ENCODE measurements at places on chromosomes 12 and 14.
A peak's percentile ranks its signal among the peaks of the same experiment; 100 is the strongest.

DNA sequence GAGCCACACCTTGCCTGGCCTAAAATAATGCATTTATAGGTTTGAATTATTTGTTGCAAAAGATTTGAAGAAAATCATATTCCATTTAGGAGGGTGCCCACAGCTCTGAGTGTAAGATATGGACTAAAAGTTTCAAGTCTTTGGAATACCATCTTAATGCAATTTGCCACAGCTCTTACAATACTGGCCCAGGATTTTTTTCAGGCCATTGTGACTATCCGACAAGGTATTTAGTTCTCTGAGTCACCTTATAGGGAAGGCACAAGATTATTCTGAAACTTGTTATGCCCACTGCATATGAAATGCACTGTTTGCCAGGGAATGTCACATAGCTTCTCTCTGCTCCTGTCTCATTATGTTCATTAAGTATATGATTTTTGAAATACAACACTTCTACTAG, 29.6 kb upstream of the SLC6A13 start:
- peaks cover 74% of the 10 kb centered on the region for H3K36me3 ChIP-seq
- no peak for DNase-seq
- H3K27me3 ChIP-seq = no peaks in the 10 kb centered on the region

GRCh38 chr12:52195065-52195730, 3.4 kb upstream of the KRT80 start:
- no peak overlapping the region for H3K27ac ChIP-seq
- peaks cover 7% of the 10 kb centered on the region for H3K4me1 ChIP-seq
- H3K27me3 ChIP-seq = peaks cover 6% of the 10 kb centered on the region
- H3K4me3 ChIP-seq = no peak overlapping the region
- DNase-seq = no peak

GRCh38 chr12:111022386-111022785, 102.0 kb upstream of the MYL2 start:
- H3K27ac ChIP-seq = no peak overlapping the region
- no peaks in the 10 kb centered on the region for H3K36me3 ChIP-seq
- no peaks in the 10 kb centered on the region for H3K4me1 ChIP-seq
- peaks cover 23% of the 10 kb centered on the region for H3K27me3 ChIP-seq
- no peak overlapping the region for H3K4me3 ChIP-seq

DNA sequence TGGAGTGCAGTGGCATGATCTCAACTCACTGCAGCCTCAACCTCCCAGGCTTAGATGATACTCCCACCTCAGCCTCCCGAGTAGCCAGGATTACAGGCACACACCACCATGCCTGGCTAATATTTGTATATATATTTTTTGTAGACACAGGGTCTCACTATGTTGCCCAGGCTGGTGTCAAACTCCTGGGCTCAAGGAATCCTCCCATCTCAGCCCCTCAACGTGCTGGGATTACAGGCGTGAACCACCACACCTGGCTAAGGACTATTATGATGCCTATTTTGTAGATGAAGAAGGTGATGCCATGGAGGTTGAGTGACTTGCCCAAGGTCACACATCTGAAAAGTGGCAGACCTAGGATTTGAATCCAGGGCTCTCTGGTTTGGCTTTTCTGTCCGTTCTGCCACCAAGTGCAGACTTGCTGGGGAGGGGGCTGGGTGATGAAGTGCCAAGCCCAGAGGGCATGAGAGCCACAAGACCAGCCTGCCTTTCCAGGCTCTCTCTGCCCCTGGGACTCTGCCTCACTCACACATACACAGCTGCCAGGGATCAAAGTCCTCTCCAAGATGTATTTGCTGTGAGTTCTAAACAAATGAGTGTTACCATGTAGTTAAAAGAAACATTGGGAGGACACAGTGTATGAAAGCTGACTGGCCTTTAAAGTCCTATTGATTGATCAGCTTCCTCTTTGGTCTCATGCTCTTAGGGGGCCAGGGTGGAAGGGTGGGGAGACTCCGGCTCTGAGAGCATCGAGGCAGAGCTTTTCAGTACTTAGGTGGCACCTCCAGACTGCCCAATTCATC, 21.3 kb upstream of the RBM19 start:
- no peak for DNase-seq
- H3K36me3 ChIP-seq = no peaks in the 10 kb centered on the region
- no peak overlapping the region for H3K27ac ChIP-seq
- H3K4me1 ChIP-seq = no peaks in the 10 kb centered on the region

DNA sequence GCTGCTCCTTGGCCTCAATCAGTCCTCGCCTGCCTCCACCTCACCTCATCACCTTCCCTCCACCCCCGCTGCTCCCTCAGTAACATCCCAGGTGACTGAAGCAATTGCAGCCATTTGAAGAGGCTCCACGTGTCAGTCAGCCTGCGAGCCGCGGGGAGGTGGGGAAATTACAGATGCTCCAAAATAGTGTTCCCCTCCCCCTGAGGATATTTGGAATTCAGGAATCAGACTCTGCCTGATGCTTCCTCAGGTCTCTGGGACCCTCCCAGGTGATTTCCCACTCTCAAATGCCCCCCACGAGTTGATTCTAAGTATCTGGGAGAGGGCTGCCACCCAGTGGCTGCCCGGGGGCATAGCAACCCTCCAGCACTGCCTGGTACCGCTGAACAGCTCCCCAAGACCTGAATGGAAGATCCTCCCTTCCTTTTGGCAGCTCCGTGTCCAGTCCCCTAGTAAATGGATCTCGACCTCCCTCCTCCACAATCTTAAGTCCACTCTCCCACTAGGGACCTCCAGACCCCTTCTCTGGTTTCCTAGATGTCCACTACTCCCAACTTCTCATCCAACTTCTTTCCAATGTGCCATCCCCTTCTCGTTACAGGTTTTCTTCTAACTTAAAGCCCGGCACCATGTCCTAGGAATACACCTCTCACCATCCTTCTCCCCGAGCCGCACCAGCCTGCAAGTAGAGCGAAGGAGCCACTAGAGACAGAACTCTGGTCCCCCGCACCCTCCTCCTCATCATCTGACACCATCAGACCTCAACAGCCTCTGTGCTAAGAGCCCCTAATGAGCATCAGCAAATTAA, 1.4 kb upstream of the ASIC1 start:
- H3K27me3 ChIP-seq = peaks cover 58% of the 10 kb centered on the region
- peak overlapping the region; percentile 25 for H3K4me3 ChIP-seq
- DNase-seq = peak; percentile 56
- H3K27ac ChIP-seq = no peak overlapping the region
- H3K4me1 ChIP-seq = peaks cover 28% of the 10 kb centered on the region

GRCh38 chr14:91390165-91390778, 27.3 kb downstream of the CCDC88C start:
- peak overlapping the region; percentile 52 for H3K27ac ChIP-seq
- DNase-seq = no peak
- H3K27me3 ChIP-seq = no peaks in the 10 kb centered on the region
- peaks cover 57% of the 10 kb centered on the region for H3K36me3 ChIP-seq

- DNase-seq = no peak
- H3K27ac ChIP-seq = no peak within 1 kb of the TSS
- no peak within 1 kb of the TSS for H3K4me3 ChIP-seq
- H3K27me3 ChIP-seq = peaks cover 31% of the 10 kb centered on the region
Measured at GRCh38 chr12:124294780-124295341, at the start of gene RFLNA. RFLNA (plus strand) TSS chr12:124295093; CDS start chr12:124295430, 337 bp downstream.

Measured in activated CD4-positive, alpha-beta memory T cell treated with anti-CD3 and anti-CD28 coated beads, Interleukin-2, amount 10 ng/mL, durations not matched to agents 7 days and 5 days (primary cell).